Common myeloid progenitor, CD34-positive (primary cell): ENCODE measurements at places on chromosomes 5 and 9.

DNA sequence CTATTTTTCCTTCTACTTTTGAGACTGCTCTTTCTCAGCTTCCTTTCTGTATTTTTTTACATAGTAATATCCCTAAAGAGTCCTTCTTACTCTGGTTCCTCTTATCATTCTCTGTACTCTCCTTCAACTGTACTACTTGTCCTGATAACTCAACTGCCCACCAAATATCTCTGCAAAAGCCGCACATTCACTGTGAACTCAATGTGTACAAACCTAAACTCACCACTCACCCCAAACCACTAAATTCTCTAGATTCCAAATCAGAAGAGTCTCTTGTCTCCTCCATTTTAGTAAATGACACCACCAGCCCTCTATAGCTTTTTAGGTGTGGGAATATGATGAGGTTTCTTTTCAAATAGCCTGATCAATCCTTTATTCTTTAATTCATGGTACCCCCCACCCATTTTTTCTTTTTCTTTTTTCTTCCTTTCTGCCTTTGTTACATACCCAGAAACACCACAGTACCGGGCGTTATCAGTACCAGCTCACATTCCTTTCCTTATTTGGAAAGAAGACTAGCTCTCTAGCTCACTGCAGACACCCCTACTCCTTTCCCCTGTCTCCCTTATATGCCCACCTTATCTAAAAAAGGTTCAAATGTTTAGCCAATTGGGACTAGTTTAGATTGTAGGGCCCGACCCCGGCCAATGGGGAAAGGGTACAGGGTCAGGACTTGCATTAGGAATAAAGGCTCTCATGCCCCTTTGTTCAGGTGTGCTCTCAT, 63.1 kb upstream of the RANBP6 start:
- no peak for DNase-seq
- H3K27me3 ChIP-seq = no peaks in the 10 kb centered on the region
- H3K27ac ChIP-seq = no peak overlapping the region
- no peaks in the 10 kb centered on the region for H3K4me1 ChIP-seq

DNA sequence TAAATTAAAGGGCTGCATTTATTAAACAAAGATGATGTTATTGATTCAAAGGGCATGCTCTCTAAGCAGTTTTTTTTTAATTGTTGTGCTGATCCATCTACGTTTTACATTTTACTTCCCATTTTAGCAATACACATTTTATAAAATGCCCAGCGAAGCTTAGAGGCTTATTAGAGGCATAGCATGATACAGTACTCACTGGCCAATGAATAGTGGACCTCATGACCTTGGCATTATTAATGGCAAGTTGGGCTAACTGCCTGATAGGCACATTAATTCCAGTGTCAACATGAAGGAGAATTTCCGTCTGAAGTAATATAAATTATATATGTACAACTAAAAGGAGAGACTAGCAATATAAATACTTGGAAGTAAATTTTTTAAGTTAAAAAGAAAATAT, 837.2 kb downstream of the EFNA5 start:
- H3K27ac ChIP-seq = no peak overlapping the region
- peaks cover 2% of the 10 kb centered on the region for H3K4me1 ChIP-seq

GRCh38 chr5:110769000-110769681, 30.3 kb downstream of the SLC25A46 start:
- no peak overlapping the region for H3K4me3 ChIP-seq
- no peak for DNase-seq
- no peak overlapping the region for H3K27ac ChIP-seq
- no peaks in the 10 kb centered on the region for H3K4me1 ChIP-seq

DNA sequence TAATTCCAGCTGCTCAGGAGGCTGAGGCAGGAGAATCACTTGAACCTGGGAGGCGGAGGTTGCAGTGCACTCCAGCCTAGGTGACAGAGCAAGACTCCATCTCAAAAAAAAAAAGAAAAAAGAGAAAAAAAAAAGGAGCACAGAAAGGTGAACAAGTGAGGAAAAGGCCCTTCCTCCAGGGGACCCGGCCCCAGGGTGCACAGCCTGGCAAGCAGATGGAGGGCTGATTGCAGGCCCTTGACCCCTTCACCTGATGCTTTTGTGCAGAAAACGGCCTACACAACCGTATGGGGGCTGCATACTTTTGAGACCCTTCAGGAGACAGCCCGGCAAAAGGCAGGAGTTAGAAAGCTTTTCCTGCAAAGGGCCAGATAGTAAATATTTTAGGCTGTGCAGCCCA, 33.9 kb downstream of the HRH2 start:
- no peaks in the 10 kb centered on the region for H3K27me3 ChIP-seq
- no peak overlapping the region for H3K27ac ChIP-seq
- DNase-seq = no peak
- no peak overlapping the region for H3K4me3 ChIP-seq

- DNase-seq = no peak
- peaks cover 13% of the 10 kb centered on the region for H3K36me3 ChIP-seq
- no peak overlapping the region for H3K4me3 ChIP-seq
- H3K27me3 ChIP-seq = no peaks in the 10 kb centered on the region
Measured at GRCh38 chr5:160254706-160255105, 25.4 kb downstream of the FABP6 start.

DNA sequence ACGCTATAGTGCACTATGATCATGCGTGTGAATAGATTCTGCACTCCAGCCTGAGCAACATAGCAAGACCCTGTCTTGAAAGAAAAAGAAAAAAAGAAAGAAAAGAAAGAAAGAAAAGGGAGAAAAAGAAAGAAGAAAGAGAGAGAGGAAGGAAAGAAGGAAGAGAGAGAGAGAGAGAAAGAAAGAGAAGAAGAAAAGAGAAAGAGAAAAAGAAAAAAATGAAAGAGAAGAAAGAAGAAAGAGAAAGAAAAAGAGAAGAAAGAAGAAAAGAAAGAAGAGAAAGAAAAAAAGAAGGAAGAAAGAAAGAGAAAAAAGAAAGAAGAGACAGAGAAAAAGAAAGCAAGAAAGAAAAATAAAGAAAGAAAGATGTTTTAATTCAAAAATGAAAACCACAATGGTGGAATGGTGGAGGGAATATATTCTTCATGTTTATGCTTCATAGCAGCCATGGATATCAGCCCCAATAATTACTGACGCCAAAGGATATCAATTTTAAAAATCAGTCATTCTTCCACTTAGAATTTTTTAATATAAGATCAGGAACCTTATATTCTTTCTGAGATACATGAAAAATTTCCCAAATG, 168.7 kb upstream of the TBCA start:
- H3K36me3 ChIP-seq = no peaks in the 10 kb centered on the region
- no peak for DNase-seq

DNA sequence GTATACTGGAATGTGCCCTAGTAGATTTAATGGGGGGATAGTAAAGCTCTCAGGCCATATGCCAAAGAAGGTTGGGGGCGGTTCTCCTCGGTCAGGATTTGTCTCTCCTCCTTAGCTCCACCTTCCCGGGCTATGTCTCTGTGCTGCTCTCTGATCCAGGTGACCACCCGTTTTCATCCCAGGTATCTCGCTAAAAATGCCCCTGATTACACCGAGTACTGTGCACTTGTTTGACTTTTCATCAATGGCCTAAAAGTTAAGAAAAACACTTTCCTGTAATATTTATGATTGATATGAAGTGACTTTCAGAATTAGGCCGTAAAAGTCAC, 724 bp downstream of the NDUFS6 start:
- H3K36me3 ChIP-seq = peaks cover 38% of the 10 kb centered on the region
- H3K27ac ChIP-seq = peak overlapping the region; percentile 89
- H3K27me3 ChIP-seq = no peaks in the 10 kb centered on the region
- peaks cover 19% of the 10 kb centered on the region for H3K4me1 ChIP-seq
- DNase-seq = no peak

DNA sequence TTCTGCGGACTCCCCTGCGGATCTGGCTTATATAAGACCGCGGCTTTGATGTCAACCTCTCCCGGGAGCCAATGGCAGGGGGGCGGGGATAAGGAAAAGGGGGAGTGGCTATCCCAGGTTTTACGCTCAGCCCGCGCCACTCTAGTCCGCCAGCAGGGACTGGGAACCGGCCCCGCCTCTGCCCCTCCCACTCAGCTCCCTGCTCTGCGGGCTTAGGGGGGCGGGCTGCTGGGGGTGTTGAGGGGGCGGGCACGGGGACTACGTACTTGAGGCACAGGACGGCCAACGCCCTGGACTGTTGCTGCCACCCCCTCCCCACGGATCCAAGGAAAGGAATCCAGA, at the start of gene HAND1:
HAND1 (minus strand) TSS at position 4 of the 342 bp plus-strand sequence. CDS start 219 bp downstream, outside the sequence.
- no peak for DNase-seq
- peaks cover 23% of the 10 kb centered on the region for H3K27me3 ChIP-seq
- no peak within 1 kb of the TSS for H3K27ac ChIP-seq
- peaks cover 55% of the 10 kb centered on the region for H3K4me1 ChIP-seq

DNA sequence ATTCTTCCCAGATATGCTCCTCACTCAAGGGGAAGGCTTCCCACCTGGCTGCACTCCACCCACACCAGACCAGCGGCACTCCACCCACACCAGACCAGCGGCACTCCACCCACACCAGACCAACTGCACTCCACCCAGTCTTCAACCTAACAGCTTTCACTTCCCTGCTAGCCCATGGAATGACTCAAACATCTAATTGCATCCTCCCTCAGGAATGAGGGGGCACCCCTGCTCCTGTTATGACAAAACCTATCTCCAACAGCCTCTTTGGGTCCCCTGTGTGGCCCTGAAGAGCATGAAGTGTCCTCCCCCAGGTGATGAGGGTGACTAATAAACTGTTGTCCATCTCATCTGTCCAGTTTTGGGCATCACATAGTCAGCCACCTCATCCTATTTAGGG, 556.6 kb upstream of the TUSC1 start:
- no peaks in the 10 kb centered on the region for H3K27me3 ChIP-seq
- no peaks in the 10 kb centered on the region for H3K36me3 ChIP-seq
- no peak overlapping the region for H3K27ac ChIP-seq
- H3K4me3 ChIP-seq = no peak overlapping the region
- H3K4me1 ChIP-seq = no peaks in the 10 kb centered on the region
- no peak for DNase-seq

DNA sequence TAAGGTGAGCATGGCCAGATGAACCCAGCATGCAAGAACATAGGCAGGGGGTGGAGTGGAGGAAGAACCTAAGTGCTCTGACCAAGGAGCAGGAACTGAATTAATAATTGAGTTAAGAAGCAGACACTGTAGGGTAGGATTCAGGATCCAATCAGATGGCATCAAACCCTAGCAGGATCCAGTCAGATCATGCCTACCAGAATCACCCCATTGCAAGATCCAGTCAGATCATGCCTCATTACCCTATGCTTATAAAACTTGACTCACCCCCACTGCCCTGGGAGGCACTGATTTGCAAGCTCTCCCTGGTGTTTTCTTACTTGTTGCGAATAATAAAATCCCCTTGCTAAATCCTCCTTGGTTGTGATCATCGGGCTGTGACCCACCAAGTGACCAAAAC, 19.7 kb downstream of the TUSC1 start:
- no peaks in the 10 kb centered on the region for H3K4me1 ChIP-seq
- H3K4me3 ChIP-seq = no peak overlapping the region
- no peak for DNase-seq
- H3K27ac ChIP-seq = no peak overlapping the region
- no peaks in the 10 kb centered on the region for H3K36me3 ChIP-seq

GRCh38 chr5:139377226-139377625, 5.9 kb downstream of the SLC23A1 start:
- no peak overlapping the region for H3K4me3 ChIP-seq
- H3K36me3 ChIP-seq = peaks cover 15% of the 10 kb centered on the region
- no peak overlapping the region for H3K27ac ChIP-seq
- no peak for DNase-seq

- DNase-seq = no peak
- H3K4me1 ChIP-seq = peaks cover 4% of the 10 kb centered on the region
- H3K27me3 ChIP-seq = peaks cover 59% of the 10 kb centered on the region
- H3K27ac ChIP-seq = no peak overlapping the region
Measured at GRCh38 chr9:37035648-37036370, 1.7 kb upstream of the PAX5 start.

DNA sequence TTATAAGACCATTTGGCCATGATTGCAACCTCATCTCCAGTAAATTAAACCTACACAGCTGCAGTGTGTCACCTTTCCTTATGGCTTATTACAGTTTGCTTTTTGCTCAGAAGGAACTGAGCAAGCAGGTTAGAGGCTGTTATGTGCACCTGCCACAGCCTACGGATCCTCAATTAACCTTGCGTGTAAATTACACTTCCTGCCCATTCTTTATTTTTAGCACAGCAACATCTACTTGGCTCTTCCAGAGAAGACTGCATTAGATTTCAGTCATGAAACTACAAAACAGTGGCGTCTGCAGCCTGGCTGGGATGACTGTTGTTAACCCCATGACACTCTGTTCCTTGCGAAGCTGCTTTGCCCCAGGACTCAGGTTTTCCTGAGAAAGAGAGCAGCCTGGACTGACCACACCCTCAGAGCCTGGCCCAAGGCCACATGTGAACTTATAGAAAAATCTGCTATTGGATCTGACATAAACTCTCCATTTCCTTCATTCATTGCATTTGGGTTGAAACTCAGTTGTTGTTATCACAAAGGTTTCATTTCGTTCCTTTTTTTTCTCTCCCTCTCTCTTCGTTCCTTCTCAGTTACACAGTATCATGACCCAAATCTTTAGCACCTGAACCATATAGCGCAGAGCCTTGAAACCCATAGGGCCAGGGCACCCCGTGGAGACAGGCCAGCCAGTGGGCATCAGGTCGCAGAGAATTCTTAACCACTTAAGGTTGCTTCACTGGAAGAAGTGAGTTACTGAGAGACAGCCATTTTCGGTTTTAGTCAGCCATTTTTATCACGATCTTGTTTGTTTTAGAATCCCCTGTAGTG, 138.6 kb downstream of the PALM2AKAP2 start:
- H3K36me3 ChIP-seq = no peaks in the 10 kb centered on the region
- DNase-seq = no peak
- H3K4me1 ChIP-seq = peaks cover 3% of the 10 kb centered on the region
- H3K27me3 ChIP-seq = no peaks in the 10 kb centered on the region

- H3K4me3 ChIP-seq = no peak overlapping the region
- H3K27ac ChIP-seq = no peak overlapping the region
- peaks cover 27% of the 10 kb centered on the region for H3K27me3 ChIP-seq
- H3K4me1 ChIP-seq = peaks cover 12% of the 10 kb centered on the region
- H3K36me3 ChIP-seq = no peaks in the 10 kb centered on the region
Measured at GRCh38 chr5:54885636-54886035, 99.8 kb downstream of the ESM1 start.
